ENCODE measurements at places on chromosomes 2 and 18.

DNA sequence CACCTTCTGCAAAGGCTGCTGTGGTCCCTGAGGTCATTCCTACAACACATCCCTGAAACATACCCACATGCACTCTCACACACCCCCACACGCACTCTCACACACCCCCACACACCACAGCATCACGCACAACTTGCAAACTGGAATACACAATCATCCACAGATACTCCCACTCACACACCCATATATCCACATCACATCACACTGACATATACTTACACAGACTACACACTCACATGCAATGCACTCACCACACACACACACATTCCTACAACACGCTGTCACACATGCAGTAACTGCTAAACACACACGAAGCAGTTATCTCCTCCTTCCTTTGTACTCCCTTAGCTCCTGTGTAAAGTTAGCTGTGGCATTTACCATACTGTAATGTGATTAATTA lies 57.1 kb upstream of the PKDCC start:
- DNase-seq = no peak

GRCh38 chr2:103153580-103154284 lies 391.9 kb downstream of the TMEM182 start:
- no peak for DNase-seq

DNA sequence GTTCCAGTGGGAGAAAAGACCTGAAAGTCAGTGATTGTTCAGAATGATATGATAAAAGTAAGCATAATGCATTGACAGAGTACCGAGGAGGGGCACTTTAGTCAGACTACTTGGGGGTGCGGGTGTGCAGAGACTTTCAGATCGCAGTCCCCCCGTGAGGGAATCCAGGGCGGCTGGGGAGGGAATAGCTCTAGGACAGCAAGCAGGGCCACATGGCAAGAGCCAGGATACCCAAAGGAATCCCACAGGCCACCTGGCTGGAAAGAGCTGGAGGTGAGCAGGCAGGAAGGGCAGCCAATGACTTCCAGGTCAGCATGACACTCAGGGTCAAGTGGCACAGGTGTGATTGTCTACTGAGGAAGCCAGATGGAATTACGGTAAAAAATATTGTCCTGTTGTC lies 157.5 kb downstream of the CYP26B1 start:
- DNase-seq = no peak

DNA sequence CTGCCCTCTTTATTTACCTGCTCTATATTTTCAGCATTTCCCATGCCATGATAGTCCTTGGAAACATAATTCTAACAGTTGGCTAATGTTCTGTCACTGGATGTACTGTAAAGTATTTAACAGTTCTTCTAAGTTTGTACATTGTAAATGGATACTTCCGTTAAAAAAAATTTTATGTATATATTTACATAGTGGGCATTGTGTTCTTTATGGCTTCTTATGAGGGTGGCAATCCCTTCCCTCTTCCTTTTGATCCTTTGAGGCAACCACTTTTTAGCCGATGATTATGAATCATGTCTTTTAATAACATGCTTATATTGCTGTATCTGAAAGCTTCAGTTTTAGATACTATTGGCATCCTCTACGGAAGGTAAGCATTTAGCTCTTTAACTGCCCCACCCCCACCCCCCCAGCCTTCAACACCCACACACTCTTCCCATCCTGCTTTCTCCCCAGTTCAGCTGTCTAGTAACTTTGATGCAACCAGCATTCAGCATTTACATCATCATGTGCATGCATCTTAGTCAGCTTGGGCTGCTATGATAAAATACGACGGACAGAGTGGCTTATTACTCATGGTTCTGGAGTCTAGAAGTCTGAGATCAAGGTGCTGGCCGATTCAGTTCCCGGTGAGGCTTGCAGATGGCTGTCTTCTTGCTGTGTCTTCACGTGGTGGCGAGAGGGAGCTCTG lies 21.0 kb upstream of the EDAR start:
- no peak for DNase-seq

DNA sequence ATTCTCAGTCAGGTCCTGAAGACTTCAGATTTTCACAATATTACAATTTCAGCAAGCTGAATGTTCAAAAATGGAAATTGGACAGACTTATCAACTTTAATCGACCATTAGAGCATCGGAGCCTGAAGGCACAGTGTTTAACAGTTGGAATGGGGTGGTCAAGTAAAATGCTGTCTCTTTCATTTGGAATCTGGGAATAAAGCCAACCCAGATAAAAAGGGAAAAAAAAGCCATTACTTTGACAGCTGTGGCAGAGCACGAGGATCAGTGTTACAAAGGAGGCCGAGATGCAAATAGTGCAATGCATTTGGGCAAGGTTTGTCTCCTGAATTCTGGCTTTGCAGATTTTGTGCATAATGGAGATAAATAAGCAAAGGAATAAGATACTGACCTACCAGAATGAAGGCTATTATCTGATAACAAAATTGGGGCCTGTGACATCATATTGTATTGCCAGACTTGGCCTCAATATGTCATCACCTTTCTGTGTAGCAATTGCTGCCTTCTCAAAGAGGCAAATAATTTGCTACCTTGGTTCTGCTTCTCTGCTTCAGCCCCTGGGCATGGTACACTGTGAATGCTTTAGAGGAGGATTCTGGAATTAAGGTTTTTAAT lies 277.5 kb upstream of the KLHL29 start:
- no peak for DNase-seq

GRCh38 chr2:105678346-105678745 lies 66.4 kb upstream of the NCK2 start:
- DNase-seq = no peak

DNA sequence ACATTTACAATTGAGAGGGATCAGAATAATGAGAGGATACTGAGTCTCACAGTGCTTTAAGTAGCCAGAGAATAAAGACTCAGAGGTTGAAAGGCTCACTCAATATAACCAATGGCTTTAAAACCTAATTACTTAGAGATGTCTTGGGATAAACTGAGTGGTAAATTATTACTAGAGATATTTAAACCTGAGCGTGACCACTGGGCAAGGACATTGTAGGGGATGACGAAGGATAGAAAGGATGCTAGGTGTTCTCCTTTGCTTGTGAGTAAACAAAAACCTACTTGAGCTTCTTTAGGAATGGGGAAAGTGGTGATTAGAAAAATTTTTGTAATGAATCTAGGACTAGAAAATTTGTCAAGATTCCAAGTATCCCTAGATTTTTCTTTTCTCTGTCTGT lies 12.0 kb upstream of the SLC38A11 start:
- DNase-seq = no peak

DNA sequence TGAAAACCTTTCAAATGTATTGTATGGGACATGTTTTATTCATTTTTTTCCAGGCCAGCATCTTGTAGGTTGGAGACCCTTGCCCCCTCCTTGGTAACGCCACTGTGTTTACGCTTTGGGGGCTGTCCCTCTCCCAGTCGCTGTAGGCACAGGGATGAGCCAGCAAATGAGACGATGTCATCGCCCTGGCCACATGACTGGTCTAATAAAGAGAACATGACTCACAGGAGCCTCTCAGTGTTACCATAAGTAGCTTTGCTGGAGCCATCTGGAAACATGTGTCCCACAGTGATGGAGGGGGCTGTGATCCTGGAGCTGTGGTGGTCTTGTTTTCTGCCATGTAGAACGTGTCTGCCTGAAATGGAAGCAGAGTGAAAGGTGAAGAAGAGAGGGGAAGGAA lies 78.9 kb downstream of the CD8B2 start:
- no peak for DNase-seq

- no peak for DNase-seq
These were observed 40.0 kb downstream of the MERTK start for GRCh38 chr2:111938392-111938791.

- DNase-seq = no peak
These were observed 3.6 kb upstream of the MC2R start for GRCh38 chr18:13918898-13919297.

DNA sequence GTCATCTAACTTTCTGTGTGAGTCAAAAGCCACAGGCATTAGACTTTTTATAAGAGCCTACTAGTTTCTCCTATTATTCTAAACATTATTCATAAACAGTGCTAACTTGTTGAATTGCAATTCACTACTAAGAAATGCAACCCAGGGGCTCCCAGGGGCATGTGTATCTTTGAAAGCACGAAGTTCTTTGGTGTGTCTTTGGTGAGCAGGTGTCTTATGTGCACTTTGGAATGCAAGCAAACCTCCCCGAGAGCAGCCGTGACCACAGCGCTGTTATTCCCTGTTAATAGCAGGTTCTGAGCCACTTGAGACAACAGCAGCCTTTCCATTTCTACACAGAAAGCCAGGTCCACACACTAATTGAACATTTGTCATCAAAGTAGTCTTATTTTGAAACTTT lies 123.5 kb downstream of the PRKRA start:
- DNase-seq = no peak

GRCh38 chr18:30175621-30176225 lies 866.8 kb downstream of the DSC3 start:
- DNase-seq = no peak

DNA sequence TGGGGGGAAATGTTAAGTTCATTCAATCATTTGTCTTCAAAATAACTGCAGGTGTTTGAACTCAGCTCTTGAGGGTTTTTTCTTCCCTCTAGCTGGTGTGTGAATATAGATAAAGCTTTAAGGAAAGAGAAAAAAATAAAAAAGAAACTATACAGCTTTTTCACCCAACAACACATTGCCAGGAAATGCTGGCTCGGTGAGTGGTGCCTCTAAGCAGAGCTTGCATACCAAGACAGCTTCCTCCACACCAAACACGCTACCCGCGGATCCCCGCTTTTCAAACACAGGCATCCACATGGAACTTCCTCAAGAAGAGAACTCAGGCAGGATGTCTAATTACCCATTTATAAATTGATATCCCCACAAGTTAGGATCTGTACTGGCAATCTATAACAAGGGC lies 69.8 kb upstream of the TANK start:
- no peak for DNase-seq

DNA sequence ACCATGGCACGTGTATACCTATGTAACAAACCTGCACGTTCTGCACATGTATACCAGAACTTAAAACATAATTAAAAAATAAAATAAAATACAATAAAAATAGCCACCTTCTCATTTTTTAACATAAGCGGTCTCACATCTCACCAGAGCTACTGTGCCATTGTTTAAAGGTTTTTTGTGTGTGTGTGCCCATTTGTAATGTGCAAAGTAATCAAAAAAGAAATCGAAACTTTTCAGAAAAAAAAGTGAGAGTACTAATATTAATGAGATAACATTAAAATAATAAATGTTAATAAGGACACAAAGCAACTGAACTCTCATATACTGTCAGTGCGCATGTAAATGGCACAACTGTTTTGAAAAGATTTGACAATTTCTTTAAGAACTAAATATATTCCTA lies 60.5 kb downstream of the FANCL start:
- no peak for DNase-seq

- DNase-seq = no peak
These were observed 193.3 kb downstream of the RNF152 start for GRCh38 chr18:61699397-61700110.

DNA sequence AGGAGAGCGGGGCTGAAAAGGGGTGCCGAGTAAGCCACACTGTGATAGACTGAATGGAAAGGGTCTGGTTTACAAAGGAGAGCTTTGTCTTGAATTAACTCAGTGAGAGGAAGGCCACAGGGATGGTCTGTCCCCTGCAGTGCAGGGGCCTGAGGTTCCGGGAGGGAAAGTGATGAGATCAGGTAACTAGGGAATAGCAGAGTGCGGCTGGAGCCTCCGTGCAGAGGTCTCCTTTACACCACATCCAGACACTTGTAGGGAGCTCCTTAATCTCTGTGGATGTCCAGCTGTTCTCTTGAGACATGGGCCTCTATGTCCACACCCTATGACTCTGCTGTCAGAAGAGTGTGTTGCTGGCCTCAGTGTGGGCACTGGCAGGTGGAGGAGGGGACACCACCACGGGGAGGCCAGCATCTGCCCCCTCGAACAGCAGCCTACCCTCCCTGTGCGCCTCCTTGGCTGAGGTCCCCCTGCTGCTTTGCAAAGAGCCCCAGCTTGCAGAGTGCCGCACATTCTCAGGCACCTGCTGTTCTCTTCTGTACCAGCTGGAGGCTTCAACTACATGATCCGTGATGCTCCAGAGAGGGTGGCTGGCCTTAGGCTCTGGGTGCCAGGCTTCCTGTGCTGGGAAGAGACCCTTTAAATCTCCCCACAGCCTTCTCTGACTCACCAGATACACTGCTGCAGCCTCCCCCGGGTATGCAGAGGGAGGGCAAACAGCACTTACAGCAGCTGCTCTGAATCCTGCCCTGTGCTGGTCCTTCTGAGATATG lies 25.9 kb downstream of the ENOSF1 start:
- DNase-seq = no peak

GRCh38 chr18:37274309-37275236 lies 291.0 kb downstream of the CELF4 start:
- no peak for DNase-seq

- no peak for DNase-seq
These were observed 510.3 kb upstream of the SETBP1 start for GRCh38 chr18:44170208-44170880.

DNA sequence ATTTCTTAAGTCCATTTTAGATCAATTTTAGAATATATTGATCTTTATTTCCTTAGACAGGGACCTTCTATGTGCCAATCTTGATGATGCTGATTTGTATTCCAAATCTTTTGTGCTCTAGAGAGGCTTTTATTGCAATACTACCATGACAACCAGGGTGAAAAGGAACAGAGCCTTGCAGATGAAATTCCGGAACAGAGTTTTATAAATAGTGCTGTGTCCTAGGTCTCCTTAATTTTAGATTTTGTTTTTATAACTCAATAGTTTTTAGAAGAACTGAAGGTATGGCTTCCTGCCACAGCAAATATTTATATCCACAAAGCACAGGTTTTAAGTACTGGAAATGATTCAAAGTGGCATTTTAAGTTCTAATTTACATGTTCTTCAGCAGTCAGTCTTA lies 160.2 kb downstream of the PMAIP1 start:
- DNase-seq = no peak

DNA sequence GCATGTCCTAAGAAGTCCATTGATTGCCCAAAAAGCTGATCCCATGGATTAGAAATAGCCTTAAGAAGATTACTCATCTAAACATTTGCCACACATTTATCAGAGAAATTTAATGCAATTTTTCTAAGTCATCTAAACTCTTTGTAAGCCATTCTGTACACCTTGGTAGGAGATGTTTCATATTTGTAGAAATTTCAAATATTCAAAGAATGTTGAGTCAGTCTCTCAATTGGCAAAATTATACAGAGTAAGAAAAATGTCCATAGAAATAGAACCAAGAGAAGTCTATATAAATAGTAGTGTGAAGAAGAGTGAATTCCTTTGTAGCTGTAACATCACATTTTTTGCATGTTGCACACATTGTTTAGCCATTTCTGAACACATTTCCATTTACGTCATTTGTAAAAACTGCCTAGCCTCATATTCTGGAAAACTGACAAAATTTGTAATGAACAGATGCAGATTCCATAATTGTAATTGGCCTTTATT lies 128.6 kb downstream of the MSTN start:
- DNase-seq = no peak

DNA sequence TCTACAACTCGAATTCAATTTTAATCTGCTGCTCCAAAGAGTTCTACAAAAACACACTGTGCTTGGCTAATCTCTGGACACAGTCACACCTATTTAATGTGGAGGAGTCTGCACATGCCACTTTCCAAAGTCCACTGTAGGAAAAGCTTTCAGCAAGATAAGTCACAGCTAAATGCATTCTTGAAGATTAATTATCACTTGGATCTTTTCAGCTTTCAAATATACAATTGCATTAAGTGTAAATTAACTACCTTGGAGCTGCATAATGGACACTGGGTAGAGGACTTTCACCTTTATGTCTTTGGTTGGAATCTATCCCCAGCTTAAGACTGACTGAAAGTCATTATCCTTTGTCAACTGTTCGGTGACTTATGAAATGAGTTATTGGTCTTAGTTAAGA lies 565.1 kb downstream of the PIK3C3 start:
- DNase-seq = no peak

Measured in cortex of kidney (tissue), 1 donor.